ENCODE measurements at places on chromosomes 5 and 9. TPM values are rescaled to one million over a fixed set of nuclear protein-coding genes. Genes with fewer than 3 reads are reported as not detected.

The SNCB gene
- 0.44 TPM for total RNA-seq

The ARSK gene
- total RNA-seq = 3.7 TPM

DNA sequence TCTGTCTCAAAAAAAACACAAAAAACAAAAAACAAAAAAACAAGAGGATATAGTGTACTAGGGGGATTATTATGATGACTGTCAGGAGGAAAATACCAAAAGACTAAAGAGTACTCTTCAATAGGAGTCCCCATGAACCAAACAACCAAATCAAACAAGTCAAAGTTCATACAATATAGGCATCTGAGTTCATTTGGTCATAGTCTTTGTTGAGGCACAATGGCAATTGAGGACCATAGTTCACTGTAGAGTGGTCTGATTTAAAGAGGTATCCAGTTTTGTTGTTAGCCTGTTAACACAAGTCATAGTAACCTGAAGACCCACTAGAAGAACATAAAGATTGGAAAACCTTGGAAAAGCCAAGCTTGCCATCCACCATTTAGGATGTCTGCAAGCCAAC, 11.3 kb upstream of the UBTD2 start:
- H3K4me1 ChIP-seq = peaks cover 7% of the 10 kb centered on the region
- H3K27ac ChIP-seq = no peak overlapping the region
- no peaks in the 10 kb centered on the region for H3K36me3 ChIP-seq
- H3K4me3 ChIP-seq = no peak overlapping the region
- no peaks in the 10 kb centered on the region for H3K27me3 ChIP-seq

The PCDHB5 gene
- total RNA-seq = 2.3 TPM

- no peak overlapping the region for H3K27ac ChIP-seq
- peaks cover 3% of the 10 kb centered on the region for H3K27me3 ChIP-seq
- no peaks in the 10 kb centered on the region for H3K36me3 ChIP-seq
- H3K4me3 ChIP-seq = no peak overlapping the region
- DNase-seq = no peak
These were observed 48.1 kb upstream of the SPTLC1 start for GRCh38 chr9:92163276-92163675.

GRCh38 chr5:39423331-39423751, 1.4 kb downstream of the DAB2 start:
- H3K27me3 ChIP-seq = peaks cover 23% of the 10 kb centered on the region
- peak; percentile 27 for DNase-seq

The MTX3 gene
- total RNA-seq = 10.4 TPM

GRCh38 chr5:83377131-83377865, 94.2 kb upstream of the VCAN start:
- DNase-seq = no peak
- H3K27ac ChIP-seq = peak overlapping the region; percentile 48
- H3K4me3 ChIP-seq = no peak overlapping the region
- H3K27me3 ChIP-seq = no peaks in the 10 kb centered on the region
- no peaks in the 10 kb centered on the region for H3K4me1 ChIP-seq

- peaks cover 55% of the 10 kb centered on the region for H3K4me1 ChIP-seq
- no peaks in the 10 kb centered on the region for H3K27me3 ChIP-seq
- H3K27ac ChIP-seq = peak overlapping the region; percentile 19
- no peak for DNase-seq
These were observed 30.1 kb downstream of the ZNF462 start for GRCh38 chr9:106893088-106893487.

- H3K27ac ChIP-seq = no peak overlapping the region
- H3K4me3 ChIP-seq = no peak overlapping the region
- DNase-seq = no peak
- peaks cover 5% of the 10 kb centered on the region for H3K27me3 ChIP-seq
These were observed 358.8 kb upstream of the ADAMTS16 start for GRCh38 chr5:4781299-4781698.

The FAM78A gene
- total RNA-seq = 47.3 TPM

DNA sequence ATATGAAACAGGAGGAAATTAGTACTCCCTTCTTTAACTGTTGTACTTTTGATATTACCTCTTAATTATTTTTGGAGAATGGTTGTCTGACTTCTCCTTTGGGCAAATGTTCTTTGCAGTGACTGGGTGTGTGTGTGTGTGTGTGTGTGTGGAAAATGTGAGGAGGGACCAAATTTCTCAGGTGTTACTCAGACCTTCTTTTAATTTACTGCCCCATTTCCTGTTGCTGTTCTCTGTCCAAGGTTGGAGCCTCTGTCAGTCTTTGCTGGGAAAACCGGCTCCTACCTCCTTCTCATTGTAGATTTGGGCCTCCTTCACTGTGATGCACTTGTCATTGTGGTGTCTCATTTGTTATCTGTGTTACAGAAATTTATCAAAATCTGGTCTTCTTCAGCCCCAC, 68.4 kb downstream of the PBX3 start:
- peaks cover 9% of the 10 kb centered on the region for H3K4me1 ChIP-seq
- H3K4me3 ChIP-seq = no peak overlapping the region
- no peak overlapping the region for H3K27ac ChIP-seq
- DNase-seq = no peak

The PDE6A gene
- 0.22 TPM for total RNA-seq

DNA sequence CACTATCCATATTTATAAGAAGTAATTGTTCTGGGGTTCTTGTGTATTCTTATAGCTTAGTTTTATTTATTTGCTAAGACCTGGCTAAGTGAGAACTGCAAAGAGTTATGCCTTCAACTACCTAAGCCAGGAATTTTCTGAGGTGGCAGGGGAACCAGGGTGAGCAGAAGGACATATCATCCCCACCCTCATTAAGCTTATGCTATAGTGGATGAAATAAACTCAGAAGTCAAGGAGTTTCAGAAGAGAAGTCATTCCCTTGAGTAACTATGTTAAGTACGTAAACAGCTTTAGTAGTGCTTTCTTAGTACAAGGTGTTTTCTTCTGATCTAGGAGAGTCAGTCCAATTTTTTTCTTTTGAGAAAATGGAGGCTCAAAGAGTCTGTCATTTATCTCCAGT, 41.7 kb downstream of the STK32A start:
- H3K27ac ChIP-seq = no peak overlapping the region
- DNase-seq = no peak
- peaks cover 12% of the 10 kb centered on the region for H3K27me3 ChIP-seq
- no peaks in the 10 kb centered on the region for H3K36me3 ChIP-seq
- no peak overlapping the region for H3K4me3 ChIP-seq
- H3K4me1 ChIP-seq = no peaks in the 10 kb centered on the region

The PCDHA1 gene
- total RNA-seq = not detected

DNA sequence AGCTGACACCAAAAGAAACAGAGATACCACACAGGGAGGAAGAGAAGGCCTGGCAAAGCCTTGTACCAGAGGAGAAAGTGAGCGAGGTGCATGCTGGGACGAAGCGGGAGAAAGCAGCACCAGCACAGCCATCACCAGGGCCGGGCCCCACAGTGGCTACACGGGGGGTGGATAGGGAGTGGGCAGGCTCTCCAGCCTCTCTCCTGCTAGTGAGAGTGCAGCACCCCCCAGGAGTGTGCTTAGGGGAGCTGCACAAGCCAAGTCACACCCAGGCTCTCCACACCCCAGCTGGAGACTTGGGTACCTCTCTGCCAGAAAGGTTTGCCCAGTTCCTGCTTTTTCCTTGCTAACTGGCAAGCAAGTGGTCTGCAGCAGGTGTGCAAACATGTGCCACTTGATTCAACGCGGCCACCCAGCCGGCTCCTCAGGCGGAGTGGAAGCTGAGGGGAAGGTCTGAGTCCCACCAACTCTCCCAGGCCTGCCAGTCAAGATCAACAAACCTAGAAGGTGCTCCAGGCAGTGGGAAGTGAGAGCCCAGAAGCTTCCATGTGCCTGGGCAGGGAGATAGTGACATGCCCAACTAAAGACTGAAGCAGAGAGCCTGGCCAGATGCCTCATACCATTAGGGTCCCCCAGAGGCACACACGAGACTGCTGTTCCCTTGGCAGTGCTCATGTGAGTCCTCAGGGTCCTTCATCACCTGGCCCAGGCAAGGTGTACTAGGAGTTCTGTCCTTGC, 39.9 kb downstream of the BICD2 start:
- no peak overlapping the region for H3K27ac ChIP-seq
- H3K4me1 ChIP-seq = peaks cover 52% of the 10 kb centered on the region
- H3K36me3 ChIP-seq = peaks cover 43% of the 10 kb centered on the region
- no peak overlapping the region for H3K4me3 ChIP-seq

- DNase-seq = no peak
- H3K4me3 ChIP-seq = no peak overlapping the region
- H3K36me3 ChIP-seq = no peaks in the 10 kb centered on the region
These were observed 30.3 kb downstream of the SLC25A46 start for GRCh38 chr5:110769000-110769681.

DNA sequence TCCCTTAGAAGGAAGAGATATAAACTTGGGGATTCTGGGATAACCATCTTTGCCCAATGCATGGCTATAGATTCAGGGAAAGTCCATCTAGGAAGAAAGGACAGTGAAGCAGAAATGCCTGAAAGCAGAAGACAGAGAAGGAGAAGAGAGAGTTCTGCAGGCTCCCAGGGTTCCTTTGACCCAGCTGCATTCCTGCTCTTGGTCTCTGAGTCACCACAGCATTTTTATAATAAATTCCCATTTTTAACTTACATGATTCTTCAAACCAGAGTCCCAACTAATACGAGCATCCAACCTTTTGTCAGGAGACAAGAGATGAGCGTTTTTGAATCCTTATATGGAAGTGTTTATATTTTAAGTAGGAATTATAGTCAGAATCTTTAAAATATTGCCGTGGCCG, 12.0 kb upstream of the AOPEP start:
- no peaks in the 10 kb centered on the region for H3K27me3 ChIP-seq
- H3K4me3 ChIP-seq = no peak overlapping the region
- H3K36me3 ChIP-seq = no peaks in the 10 kb centered on the region
- H3K4me1 ChIP-seq = no peaks in the 10 kb centered on the region

The PCDHB10 gene
- 0.63 TPM for total RNA-seq

DNA sequence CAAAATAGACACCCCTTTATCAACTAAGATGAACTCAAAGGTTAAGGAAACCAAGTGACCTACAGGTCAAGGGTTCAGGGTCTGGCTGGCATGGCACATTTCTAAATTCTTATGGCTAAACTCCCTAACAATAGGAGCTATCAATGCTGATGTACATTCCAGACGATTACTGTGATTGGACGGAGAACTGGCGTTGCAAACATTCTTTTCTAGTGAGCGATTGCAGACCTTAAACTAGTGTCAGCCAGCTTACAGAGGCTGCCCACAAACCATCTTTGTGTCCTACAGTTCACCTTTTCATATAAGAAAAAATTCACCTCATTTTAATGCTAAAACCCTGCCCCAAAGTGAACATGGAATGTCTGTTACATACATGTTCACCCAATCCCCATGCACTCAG, 382.9 kb downstream of the MAT2B start:
- no peaks in the 10 kb centered on the region for H3K36me3 ChIP-seq
- H3K27me3 ChIP-seq = no peaks in the 10 kb centered on the region
- no peak for DNase-seq
- no peaks in the 10 kb centered on the region for H3K4me1 ChIP-seq
- H3K4me3 ChIP-seq = no peak overlapping the region

All from left ventricle myocardium inferior (tissue), 1 donor.